ENCODE measurements at places on chromosomes 7 and 10. TPM values are rescaled to one million over a fixed set of nuclear protein-coding genes. Genes with fewer than 3 reads are reported as not detected.

The CLIP2 gene
- total RNA-seq, result 49.5 TPM

GRCh38 chr10:69367469-69367868 lies 49.2 kb downstream of the TACR2 start:
- DNase-seq, result no peak

GRCh38 chr7:14999331-14999730 lies 96.8 kb upstream of the DGKB start:
- no peak for DNase-seq

DNA sequence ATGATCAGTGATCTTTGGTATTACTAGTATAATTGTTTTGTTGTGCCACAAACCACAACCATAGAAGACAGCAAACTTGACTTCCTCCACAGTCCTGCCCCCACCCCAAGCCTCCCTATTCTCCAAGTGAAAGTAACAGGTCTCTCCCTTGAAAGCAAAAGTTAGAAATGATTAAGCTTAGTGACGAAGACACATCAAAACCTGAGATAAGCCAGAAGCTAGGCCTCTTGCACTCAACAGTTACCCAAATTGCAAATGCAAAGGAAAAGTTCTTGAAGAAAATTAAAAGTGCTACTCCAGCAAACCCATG lies 7.5 kb downstream of the SAR1A start:
- DNase-seq, result no peak

DNA sequence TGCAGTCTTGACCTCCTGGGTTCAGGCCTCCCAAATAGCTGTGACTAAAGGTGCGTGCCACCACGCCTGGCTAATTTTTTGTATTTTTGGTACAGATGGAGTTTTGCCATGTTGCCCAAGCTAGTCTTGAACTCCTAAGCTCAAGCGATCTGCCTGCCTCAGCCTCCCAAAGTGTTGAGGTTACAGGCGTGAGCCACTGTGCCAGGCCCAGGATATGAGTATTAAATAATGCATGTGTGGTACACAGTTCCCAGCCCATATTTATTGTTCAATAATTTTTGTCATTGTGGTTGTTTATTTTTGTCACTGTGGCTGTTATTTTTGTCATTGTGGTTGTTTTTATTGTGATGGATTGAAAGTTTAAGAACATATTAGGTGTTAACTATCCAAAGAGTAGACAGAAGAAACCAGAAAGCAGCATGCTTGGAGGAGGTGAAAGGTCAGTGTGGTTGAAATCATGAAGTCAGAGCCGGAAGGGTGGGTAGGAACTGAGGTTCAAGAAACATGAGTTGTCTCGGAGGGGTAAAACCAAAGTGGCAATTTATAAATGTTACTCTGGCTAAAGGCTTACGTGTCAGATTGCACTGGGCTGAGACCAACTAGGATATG lies 45.0 kb downstream of the MRC1 start:
- DNase-seq, result no peak

The CTTNBP2 gene
- 0.27 TPM for total RNA-seq

DNA sequence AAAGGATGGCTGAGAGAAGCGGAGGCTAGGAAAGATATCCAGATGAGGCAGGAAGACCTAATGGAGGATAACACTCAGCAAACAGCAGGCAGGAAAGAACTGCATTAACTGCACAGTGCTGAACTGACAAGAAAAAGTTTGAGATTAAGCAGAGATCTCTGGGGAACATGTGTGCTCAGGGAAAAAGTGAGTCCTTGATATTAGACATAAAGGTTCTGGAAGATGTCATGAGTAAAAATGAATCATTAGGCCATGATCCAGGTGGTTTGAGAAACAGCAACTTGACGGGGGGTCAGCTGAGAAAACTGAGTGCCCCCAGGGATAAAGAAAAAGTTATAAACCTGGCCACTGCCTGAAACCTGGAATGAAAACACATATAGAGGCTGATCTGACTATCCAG lies 27.3 kb upstream of the ANK3 start:
- no peak for DNase-seq

DNA sequence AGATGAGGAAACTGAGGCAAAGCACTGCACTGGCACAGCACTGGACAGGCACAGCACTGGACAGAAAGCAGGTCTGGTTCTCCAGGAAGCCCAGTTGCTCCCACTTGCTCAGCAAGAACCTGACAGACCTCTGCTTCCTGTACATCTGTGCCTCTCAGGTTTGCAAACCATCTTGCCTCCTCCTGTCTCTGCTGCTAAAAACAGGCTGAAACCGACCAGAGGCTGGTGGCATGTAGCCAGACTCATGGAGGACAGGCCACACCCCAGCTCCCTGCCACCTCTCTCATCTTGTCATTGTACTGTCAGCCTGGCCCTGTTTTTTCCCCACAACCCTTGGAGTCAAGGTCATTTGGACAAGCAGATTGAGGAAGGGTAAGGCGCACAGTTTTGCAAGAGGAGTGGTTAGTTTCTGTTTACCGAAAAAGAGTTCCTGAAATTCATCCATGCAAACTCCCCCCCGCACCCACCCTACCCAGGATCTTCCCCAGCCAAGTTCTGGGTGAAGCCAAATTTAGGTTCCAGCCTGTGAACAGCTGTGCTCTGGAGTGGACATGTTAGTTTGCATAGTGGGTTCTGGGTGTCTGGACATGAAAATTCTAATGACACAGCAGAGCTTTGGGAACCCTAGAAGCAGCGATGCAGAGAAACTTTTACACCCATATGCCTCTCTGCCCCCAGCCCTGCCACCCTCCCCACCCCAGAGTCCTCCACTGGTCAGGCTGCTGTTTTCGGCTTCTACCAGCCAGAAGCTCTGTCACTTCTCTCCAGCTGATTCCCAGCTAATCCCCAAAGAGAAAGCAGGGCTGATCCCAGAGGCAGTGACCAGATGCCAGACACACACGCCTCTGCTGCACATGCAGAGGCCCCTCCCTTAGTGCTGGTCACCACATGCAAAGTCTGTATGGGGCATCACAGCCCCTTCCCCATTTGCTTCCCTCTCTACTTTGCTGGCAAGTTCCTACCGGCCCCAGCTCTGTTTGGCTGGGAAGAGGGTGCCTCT lies 8.5 kb upstream of the C10orf105 start:
- DNase-seq, result peak; percentile 74

The ZNF679 gene
- not detected for total RNA-seq

The ITGB1 gene
- 128 TPM for total RNA-seq

- DNase-seq, result no peak
Observed at GRCh38 chr7:112341464-112341863, 108.8 kb upstream of the IFRD1 start.

- peak; percentile 59 for DNase-seq
Observed at GRCh38 chr7:95686109-95686508, 86.2 kb upstream of the DYNC1I1 start.

Measured in B cell (primary cell).